NCI-H524 (cell line): ENCODE measurements at places on chromosomes 7 and 10.
A peak's percentile ranks its signal among the peaks of the same experiment; 100 is the strongest.

DNA sequence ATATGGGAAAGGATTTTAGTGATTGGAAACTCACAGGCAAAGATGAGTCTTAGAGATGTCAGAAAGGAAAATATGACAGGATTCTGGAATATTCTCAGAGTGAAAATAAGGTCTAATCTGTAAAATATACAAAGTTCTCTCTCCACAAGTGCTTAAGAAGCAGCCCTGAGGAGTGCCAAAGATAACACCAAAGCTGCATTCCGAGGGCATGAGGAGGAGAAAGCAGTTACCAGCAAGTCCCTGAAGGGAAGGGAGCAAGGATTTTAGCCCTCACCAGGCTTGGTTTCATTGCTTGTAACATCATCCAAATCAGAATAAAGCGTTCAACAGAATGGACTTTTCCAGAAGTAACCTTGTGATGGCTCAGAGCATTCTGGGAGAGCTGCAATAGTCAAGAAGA lies 31.4 kb upstream of the DLX6 start:
- DNase-seq, result no peak

DNA sequence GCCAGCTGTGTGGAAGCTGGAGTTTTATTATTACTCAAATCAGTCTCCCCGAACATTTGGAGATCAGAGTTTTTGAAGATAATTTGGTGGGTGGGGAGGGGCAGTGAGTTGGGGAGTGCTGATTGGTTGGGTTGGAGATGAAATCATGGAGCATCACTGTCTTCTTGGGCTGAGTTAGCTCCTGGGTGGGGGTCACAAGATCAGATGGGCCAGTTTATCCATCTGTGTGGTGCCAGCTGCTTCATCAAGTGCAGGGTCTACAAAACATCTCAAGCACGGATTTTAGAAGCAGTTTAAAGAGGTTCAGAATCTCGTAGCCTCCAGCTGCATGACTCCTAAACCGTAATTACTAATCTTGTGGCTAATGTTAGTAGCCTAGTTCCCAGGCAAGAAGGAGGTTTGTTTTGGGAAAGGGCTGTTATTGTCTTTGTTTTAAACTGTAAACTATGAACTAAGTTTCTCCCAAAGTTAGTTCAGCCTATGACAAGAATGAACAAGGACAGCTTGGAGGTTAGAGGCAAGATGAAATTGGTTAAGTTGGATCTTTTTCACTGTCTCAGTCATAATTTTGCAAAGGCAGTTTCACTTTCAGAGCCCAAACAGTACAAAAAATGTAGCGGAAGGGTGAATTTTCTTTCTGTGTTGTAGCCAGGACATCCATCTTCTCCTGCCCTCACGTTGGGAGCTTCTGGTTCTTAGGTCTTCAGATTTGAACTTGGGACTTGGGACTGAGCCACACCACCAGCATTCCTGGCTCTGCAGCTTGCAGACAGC lies 43.1 kb downstream of the KLF6 start:
- peak; percentile 26 for DNase-seq

GRCh38 chr7:41107938-41108448 lies 594.9 kb downstream of the INHBA start:
- no peak for DNase-seq

GRCh38 chr7:28739826-28740225 lies 218.3 kb downstream of the TRIL start:
- DNase-seq, result peak; percentile 29

GRCh38 chr7:81519886-81520285 lies 250.0 kb downstream of the HGF start:
- no peak for DNase-seq

GRCh38 chr10:101881036-101881774 lies 37.6 kb upstream of the KCNIP2 start:
- no peak for DNase-seq

DNA sequence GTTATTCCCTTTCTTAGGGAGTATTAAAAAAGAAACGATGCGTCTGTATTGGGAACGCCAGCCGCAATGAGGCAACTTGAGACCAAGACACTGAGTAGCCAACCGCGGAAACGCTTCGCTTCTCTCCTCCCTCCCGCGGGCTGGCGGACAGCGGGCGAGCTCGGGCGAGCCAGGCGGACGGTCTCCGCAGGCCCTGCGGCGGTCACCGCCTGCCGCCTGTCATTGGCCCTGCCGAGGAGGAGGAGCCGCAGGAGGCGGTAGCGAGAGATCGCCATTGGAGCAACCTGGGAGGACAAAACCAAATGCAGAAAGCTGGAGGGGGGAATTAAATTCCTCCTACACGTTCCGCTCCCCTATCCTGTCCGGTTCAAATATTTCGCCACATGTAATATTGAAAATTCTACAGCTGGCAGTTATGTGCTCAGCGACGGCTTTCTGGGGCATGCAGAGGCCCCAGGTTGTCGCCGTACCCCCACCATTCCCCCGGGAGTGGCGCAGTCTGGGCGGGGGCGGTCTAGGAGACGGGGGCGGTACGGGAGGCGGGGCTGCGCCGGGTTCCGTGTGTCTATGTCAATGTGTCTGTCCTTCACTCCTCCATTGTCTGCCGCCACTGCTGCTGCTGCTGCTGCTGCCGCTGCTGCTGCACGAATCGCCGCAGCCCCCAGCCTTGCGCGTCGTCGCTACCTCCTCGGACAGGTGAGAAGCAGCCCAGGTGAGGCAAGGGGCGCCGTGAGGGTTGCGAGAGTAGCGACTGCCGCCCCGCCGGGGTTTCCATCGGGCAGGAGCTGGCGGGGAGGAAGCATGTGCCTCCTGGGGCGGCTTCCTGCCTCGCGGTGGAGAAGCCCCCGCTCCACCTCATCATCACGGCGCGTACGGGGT lies at the start of the genes ANKMY2 and BZW2:
Gene ANKMY2, minus strand, starts transcription at position 162 of the 879 bp plus-strand sequence. CDS start 181 bp downstream, outside the sequence.
Gene BZW2, plus strand, starts transcription at position 589 of the 879 bp plus-strand sequence. CDS start 19,263 bp downstream, outside the sequence.
- peak; percentile 92 for DNase-seq

- no peak for DNase-seq
These were observed 6.6 kb downstream of the PGAM2 start for GRCh38 chr7:44058759-44059218.

DNA sequence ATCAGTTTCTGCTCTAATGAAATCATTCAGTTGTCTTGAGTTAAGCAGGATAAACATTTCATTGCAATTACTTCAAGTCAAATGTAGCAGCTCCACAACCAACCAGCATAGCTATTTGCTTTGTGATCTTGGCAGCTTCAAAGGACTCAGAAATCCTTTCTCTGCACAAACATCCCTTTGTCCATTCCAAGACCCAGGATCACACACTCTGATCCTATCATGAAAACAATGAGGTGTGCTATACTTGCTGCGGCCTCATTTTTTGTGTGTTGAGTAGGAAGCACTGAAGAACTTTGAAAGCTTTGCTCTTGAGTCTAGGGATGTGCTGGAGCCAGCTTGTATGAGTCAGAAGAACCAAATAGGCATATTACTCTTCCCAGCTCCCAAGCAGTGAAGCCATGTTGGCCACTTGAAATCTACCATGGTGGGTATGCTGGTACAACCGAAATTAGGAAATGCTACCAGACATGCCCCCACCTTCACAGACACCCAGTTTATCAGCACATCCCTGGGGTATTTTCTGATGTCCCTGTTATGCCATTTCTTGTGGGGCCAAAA lies 199.4 kb upstream of the PRSS58 start:
- no peak for DNase-seq

- DNase-seq, result no peak
These were observed 568.8 kb upstream of the FOXK1 start for GRCh38 chr7:4113271-4113670.

GRCh38 chr10:8584666-8585065 lies 530.2 kb downstream of the GATA3 start:
- DNase-seq, result no peak

- no peak for DNase-seq
These were observed 101.0 kb downstream of the LRMDA start for GRCh38 chr10:75532253-75532924.

DNA sequence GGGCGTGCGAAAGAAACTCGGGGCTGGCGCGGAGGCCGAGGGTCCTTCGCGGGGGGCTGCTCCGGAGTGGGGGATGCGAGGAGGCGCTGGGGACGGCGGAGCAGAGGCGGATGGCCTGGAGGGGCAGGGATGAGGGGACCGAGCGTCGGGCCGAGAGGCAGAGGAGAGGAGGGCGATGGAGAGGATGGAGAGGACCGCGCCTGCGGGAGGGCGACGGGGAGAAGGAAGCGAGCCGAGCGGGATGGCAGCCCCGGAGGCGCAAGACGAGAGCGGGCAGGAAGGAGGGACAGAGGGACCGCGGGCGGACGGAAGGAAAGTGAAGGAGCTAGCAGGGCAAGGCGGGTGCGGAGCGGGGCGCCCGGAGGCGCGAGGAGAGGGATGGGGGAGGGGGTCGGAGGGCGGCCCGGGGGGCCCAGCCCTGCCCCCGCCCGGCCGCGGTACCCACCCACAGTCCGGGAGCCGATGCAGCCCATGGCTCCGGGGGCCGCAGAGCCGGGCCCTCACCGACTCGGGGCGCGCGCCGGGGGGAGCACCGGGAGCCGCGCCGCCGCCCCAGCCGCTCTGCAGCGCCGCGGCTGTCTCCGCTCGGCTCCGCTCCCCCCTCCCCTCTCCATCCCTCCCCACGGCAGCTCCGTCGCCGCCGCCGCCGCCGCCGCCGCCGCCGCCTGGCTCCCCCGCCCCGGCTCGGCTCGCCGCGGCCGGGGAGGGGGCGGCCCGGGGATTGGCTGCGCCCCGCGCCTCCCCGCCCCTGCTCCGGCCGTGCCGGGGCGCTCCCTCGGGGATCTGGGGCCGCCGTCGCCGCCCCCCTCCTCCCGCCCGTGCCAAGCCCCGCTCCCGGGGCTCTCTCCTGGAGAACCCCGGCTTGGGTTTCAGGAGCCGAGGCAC lies at the start of gene FAM131B:
Gene FAM131B, minus strand, starts transcription at position 583 of the 885 bp plus-strand sequence. Its CDS starts 110 bp downstream, at position 473.
- DNase-seq, result peak; percentile 39

- no peak for DNase-seq
These were observed 4.8 kb upstream of the LSM8 start for GRCh38 chr7:118179191-118179590.

- DNase-seq, result no peak
These were observed 164.6 kb downstream of the GRK5 start for GRCh38 chr10:119371704-119372663.

GRCh38 chr7:28354601-28355402 lies 57.5 kb upstream of the CREB5 start:
- peak; percentile 53 for DNase-seq
